ENCODE measurements at places on chromosomes 13 and 19.

- DNase-seq: no peak
Observed at GRCh38 chr13:49258089-49258796, 10.5 kb downstream of the CDADC1 start.

- DNase-seq: no peak
Observed at GRCh38 chr19:29616541-29616940, 10.5 kb downstream of the POP4 start.

GRCh38 chr13:37656247-37656940 is 57.8 kb upstream of the POSTN start:
- DNase-seq: peak; percentile 99

DNA sequence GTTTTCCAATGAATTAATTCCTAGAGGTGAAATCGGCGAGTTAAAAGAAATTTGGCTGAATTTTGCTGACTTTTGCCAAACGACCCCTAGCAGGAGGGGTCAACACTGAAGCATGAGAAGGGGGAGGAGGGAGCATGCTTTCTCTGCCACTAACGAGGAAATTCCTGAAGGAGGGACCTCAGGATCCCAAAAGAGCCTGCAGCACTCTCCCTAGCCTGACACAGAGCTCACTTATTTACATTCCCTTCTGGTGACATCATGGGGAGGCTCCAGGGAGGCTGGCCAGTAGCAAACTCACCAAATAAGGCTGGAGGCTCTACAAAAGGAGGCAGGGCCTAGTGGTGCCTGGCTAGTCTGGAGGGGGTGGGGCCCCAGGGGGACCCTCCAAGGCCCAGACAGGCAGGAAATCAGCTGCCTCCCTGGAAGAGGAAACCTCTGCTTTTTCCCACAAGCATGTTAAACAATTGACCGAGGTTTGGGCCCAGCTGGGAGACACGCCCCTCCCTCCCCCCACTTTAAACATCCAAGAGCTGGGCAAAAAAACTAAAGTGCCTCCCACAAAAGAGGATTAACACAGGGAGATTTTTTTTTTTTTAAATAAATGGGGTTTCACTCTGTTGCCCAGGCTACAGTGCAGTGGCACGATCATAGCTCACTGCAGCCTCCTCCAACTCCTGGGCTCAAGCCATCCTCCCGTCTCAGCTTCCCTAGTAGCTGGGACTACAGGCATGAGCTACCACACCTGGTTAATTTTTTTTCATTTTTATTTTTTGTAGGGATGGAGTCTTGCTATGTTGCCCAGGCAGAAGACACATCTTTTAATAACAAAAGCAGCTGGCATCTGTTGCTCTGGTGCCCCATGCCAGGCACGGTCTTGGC is 2.1 kb downstream of the DAPK3 start:
- DNase-seq: peak; percentile 98

DNA sequence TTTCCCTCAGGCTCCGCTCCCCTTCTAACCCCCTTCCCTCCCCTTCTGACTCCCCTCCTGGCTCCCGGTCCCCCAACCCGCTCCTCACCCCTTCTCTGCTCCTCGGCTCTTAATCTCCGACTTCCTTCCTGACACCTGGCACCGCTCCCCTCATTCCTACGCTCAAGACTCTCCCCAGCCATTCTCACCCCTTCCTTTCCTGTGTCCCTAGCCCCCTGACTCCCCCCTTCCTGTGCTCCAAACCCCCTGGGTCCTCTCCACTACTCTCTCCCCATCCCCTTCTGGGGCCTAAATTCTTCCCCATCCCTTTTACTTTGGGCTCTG is 658 bp downstream of the CLPP start:
- no peak for DNase-seq

GRCh38 chr13:92727118-92727517 is 499.5 kb upstream of the GPC6 start:
- DNase-seq: peak; percentile 5

- peak; percentile 59 for DNase-seq
Observed at GRCh38 chr19:48964205-48965039, 687 bp upstream of the FTL start.

- no peak for DNase-seq
Observed at GRCh38 chr13:21620861-21621260, 16.9 kb upstream of the MICU2 start.
